WERI-Rb-1 (cell line): ENCODE measurements at places on chromosomes 16 and 17.
A peak's percentile ranks its signal among the peaks of the same experiment; 100 is the strongest.

DNA sequence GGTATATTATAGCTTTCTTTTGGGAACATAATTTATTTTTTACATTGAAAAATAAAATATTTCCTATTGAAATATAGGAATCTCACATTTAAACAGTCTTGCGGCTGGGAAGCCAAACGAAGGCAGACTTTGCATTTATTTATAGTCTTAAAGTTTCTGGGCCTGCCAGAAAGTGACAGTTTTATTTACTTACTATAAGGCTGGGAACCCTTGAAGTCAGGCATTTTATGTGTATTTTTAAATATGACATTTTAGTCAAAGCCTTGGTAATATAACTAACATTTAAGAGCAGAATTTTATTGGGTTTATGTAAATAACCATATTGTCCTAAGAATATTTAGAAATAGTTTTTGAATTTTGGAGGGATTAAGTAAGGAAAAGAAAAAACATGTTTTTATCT lies 97.5 kb downstream of the TANGO6 start:
- DNase-seq = no peak

DNA sequence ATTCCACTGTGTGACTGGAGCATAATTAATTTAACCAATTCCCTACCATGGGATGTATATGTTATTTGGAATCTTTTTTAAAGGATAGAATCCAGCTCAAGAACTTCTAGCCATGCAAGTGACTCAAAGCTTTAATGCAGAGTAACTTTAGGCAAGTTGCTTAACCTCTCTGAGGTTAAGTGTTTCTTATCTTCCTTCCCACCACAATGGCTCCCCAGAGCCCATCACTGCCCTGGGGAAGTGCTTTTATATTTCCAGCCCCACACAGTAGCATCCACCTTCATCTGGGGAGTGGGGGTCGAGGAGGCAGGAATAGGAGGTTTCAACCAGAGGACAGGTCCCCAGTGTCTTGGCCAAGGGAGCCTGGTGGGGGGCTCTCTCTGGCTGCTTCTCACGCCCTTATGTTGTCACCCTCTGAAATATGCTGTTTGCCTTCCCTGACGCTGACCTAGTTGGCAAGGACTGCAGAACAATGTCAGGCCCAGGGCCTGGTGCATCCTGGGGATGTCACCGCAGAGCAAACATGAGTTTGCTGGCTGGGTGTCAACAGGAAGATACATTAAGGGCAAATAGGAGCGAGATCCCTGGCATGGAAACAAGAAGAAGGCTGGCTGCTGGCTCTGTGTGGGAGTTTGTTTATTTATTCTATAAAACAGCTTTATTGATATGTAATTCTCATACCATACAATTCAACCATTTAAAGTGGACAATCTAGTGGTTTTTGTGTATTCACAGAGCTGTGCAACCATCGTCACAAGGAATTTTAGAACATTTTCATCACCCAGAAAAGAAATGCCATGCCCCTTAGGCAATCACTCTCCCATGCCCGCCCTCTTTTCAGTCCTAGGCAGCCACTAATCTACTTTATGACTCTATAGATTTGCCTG lies 46.6 kb upstream of the WSB1 start:
- no peak for DNase-seq

GRCh38 chr17:11551442-11551841 lies 46.8 kb upstream of the DNAH9 start:
- DNase-seq = no peak

GRCh38 chr16:72013888-72014581 lies 5.5 kb downstream of the DHODH start:
- DNase-seq = no peak

DNA sequence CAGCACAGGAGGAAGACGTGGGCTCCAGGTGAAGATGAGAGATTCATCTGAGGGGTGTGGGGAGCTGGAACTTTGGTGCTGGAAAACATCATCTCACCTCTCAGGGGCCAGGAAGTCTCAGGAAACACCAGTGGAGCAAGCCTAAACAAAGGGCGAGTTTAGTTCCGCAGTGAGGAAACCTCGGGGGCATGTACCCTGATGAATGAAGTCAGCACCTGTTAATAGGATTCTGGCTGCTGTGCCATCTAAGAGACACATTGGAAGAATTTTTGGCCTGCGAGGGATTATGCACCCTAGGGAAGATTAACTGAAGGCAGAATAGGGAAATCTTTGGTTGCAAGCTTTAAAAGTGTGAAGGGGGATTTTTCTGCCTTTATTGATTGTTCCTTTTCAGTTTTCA lies 94.7 kb upstream of the CACNG5 start:
- DNase-seq = no peak

DNA sequence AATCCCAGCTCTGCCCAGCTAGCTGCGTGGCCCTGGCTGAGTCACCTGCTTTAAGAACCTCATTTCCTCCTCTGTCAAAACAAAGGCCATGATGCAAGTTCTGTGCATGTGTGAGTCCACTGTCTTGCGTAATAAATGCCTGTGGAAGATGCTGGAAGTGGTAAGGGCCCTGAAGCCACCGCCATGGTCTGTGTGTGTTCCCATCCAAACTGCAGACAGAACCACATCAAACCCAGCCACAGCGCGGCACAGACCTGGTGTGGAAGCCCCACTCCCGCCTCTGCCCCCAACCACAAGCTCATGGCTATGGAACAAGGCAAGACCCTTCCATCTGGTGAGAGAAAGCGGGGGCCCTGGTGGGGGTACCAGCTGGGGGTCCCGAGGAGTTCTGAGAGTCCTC lies 26.0 kb downstream of the NECAB2 start:
- no peak for DNase-seq

GRCh38 chr17:19014628-19015215 lies 10.2 kb upstream of the FAM83G start:
- no peak for DNase-seq

DNA sequence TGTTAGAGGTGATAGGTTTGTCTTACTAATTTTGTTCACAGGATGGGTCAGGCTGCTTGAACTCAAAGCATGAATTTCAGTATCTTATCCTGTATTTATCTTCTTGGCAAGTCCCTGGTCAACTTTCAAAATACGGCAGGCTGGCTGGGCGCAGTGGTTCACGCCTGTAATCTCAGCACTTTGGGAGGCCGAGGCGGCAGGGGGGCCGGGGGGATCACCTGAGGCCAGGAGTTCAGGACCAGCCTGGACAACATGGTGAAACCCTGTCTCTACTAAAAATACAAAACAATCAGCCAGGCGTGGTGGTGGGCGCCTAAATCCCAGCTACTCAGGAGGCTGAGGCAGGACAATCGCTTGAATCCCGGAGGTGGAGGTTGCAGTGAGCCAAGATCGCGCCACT lies 25.0 kb upstream of the RSL1D1 start:
- no peak for DNase-seq

DNA sequence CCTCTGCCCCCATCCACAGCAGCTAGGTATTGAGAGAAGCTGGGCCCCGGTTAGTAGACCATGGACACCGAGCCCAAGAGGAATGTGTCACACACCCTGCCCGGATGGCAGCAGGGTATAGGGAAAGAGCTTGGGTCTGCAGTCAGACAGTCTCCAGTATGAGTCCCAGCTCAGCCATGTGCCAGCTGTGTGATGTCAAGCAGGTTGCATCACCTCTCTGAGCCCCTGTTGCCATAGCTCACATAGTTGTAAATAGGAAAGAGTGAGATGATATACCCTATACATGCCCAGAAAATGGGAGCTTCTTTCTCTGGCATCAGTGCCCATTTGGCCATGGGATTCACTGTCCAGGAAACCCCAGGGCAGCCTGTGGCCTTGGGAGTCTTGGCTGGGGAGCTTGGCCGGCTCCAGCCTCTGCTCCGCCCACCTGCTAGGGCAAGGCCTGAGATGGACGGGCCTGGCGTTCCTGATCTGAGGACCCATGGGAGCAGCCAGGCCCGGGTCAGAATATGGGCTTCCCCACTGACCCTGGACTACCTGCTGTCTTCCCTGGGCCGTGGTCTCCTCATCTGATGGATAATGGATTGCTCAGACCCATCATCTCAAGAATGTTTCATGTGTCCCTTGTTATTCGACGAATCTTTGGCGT lies 13.2 kb downstream of the CD300LG start:
- DNase-seq = no peak

DNA sequence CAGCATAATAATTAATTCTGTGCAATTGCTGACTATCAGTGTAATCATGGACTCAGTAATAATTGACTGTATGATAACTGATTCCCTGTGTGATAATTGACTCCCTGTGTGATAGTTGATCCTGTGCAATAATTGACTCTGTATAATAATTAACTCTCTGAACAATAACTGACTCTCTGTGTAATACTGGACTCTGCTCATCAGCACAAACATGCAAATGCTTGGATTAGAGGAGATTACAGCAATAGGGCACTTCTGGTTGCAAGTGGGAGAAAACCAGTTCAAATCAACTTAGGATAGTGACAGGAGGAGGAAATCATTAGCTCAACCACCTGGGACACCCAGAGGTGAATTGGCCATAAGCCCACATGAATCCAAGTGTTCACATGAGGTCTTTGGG lies 582.1 kb downstream of the RBFOX1 start:
- DNase-seq = no peak

- no peak for DNase-seq
Measured at GRCh38 chr17:44914148-44914547, 1.2 kb downstream of the GFAP start.

GRCh38 chr16:89495121-89495520 lies 4.8 kb upstream of the ANKRD11 start:
- no peak for DNase-seq

- no peak for DNase-seq
Measured at GRCh38 chr17:18382441-18383078, 5.0 kb downstream of the EVPLL start.

- DNase-seq = no peak
Measured at GRCh38 chr17:81340607-81341515, 45.8 kb upstream of the SLC38A10 start.

DNA sequence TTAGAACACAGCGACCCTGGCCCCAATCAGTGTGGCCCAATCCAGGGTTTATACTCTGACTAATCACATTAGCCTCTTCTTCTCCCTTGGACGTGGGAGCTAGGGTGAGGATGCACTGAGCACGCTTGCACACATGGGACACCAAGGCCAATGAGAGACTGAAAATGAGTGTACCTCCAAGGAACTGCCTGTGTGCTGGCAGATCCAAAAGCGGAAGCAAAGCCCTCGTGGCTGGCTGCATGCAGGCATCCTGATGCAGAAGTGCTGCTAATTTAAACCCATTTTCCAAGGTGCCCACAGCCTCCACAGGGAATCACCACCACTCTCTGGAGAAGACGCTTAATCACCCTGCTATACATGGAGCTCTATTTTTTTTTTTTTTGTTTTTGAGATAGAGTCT lies 375.3 kb upstream of the XYLT1 start:
- DNase-seq = no peak

DNA sequence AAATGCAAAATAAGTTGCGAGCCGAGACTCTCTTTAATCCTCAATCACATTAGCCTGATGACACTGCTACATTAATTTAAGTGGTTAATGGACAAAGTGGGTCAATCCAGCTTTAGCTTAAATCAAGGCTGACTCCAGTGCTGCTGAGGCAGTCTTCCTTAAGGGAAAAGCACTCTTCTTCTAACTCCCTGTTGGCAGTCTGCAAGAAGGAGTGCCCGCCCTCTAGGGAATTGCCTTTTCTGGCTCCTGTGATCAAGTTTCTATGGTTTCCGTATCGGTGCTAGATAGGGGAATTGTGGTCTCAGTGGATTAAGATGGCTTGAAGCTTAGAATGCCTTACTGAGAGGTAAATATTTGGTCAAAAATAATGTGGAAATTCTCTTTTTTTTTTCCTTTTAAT lies 41.0 kb downstream of the HS3ST3B1 start:
- DNase-seq = peak; percentile 90

- no peak for DNase-seq
Measured at GRCh38 chr16:64892835-64893785, 228.8 kb downstream of the CDH11 start.

DNA sequence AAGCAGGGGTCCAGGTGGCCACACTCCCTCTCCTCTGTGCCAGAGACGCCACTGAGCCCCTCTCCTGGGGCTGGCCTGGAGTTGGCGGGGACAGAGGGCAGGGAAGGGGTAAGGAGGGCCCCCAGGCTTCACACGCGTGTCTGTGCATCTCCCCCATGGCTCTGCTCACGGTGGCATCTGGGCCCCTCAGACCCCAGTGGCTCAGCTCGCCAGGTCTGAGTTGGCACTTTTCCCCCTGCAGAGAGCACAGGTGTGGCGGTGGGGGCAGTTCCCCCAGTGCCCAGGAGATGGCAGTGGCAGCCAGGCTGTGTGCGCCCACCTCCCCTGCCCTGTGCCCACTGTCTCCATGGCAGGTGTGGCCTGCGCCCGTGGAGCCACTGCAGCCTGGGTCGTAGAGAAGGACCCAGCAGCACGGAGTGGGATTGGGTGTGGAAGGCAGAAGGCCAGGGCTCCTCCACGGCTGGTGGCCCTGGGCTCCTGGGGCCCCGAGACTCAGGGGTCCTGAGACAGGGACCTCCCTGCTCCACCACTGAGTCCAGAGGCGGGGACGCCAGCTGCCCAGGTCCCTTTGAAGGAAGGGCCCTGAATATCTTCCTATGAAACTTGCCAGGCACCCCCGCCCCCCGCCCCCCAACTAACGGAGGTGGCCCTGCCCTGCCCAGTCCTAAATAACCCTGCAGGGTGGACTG lies 4.3 kb upstream of the APRT start:
- DNase-seq = peak; percentile 49

DNA sequence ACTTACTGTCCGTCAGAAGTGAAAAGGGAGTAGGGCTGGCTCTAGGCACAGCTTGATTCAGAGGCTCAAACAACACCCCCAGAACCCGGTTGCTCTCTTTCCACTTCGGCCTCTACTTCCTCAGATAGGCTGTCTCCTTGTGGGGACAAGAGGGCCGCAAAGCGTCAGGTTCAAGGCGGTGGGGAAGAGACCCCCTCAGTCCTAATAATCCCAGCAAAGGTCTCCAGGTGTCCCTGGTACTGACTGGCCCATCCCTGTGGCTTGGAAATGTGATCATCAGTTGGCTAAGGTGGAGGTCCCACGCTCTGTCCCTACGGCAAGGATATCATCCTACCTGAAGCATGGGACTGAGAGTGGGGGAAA lies 26.0 kb downstream of the NGFR start:
- DNase-seq = no peak

GRCh38 chr17:39069114-39069756 lies 82.2 kb downstream of the PLXDC1 start:
- peak; percentile 63 for DNase-seq

GRCh38 chr16:3485821-3486505 lies 9.3 kb downstream of the C16orf90 start:
- peak; percentile 80 for DNase-seq

- DNase-seq = no peak
Measured at GRCh38 chr16:80894091-80894490, 89.7 kb upstream of the CDYL2 start.

DNA sequence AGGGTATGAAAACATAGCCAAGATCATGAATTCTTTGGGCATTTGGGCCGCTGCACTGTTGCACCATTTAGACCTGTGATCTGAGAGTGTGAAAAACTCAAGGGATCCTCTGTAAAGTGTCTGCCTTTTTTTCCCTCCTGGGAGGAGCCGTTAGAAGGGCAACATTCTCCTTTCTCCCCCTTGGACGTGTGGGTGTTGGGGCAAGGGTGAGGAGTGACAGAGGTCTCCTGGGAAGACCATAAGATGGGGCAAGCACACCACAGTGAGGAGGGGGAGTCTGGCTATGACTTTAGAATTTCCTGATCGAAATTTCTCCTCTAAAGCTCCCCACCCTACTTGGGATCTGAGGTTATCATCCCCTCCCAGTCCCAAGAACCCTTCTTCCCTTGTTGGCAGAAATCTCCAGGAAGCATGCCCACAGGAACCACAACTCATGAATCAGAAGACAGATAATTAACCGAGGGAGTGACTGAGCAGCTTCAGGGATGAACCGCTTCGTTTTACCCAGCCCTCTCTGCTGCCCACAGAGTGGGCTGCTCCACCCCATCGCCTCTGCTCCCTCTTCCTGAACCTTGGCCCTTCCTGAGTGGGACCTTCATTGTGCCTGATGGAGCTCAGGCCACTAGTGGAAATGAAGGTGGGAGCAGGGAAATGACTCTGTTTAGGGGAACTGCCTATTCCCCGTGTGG lies 4.2 kb downstream of the ITGB3 start:
- DNase-seq = no peak
